CD4-positive, alpha-beta T cell treated with Interleukin-10 for 1 hour (primary cell): ENCODE measurements at places on chromosomes 6 and 20.
A peak's percentile ranks its signal among the peaks of the same experiment; 100 is the strongest.

DNA sequence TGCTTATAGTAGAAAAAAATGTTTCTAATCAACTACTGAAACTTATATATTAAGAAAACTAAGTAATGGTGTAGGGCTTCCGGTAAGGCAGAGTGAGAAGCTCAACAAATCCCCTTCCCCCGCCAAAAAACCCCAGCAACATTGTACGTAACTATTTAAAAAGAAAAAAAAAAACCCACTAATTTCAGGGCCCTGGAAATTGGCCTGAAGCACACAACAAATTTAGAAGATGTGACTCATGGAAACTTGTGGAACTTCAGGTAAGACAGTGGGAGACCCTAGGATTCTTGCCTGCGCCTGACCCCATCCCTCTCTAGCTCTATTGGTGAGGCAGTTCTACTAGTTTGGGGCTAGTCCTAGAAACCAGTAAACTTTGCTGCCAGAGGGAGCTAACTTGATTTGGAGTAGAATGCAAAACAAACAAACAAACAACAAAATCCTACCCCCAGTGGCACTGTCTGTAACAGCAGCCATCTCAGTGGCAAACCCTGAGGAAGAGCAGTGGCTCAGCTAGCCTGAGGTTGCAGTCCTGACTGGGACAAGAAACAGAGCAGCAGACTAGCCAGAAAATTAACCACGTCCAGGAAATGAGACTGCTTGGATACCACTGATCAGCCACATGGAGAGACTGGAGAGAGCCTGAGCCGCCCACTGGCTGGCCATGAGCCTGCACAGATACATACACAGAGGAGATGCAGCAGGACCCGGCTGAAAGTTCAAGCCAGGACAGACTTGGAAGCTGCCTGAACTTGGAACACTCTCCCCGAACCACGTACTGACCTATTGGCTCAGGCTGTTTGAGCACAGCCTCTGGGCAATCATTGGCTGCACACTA, 135.1 kb downstream of the TBXT start:
- DNase-seq = no peak

DNA sequence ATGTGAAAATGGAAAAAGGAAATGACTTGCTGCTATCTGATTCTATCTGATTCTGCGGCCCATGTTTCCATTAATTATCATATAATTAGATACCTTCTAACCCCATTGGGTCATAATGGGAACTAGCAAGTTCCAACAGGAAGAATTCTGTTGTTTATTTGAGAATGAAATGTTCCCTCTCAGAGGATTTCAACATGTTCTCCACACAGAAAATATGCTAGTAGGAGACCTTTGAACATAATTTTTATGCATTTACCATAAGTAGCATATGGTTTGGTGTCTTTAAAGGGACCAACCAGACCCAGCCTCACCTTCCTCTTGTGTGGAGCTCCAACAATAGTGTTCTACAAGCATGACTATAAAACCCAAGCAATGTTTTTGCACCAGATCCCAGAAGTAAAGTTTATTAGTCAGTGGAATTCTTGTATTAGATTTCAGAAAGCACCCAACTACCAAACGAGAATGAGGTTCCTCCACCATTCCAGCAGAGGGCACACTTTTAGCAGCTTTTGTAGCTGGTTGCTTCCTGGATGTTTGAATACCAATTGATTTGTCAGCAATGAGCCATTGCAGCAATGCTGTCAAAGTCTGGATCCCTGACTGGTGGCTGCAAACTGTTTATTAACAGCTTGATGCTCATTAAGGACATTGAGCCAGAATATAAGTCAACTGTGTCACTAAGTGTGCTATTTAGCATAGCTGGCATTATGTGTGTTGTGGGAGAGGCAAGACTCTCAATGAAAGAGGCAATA, 143.6 kb upstream of the GJE1 start:
- peak; percentile 43 for DNase-seq

DNA sequence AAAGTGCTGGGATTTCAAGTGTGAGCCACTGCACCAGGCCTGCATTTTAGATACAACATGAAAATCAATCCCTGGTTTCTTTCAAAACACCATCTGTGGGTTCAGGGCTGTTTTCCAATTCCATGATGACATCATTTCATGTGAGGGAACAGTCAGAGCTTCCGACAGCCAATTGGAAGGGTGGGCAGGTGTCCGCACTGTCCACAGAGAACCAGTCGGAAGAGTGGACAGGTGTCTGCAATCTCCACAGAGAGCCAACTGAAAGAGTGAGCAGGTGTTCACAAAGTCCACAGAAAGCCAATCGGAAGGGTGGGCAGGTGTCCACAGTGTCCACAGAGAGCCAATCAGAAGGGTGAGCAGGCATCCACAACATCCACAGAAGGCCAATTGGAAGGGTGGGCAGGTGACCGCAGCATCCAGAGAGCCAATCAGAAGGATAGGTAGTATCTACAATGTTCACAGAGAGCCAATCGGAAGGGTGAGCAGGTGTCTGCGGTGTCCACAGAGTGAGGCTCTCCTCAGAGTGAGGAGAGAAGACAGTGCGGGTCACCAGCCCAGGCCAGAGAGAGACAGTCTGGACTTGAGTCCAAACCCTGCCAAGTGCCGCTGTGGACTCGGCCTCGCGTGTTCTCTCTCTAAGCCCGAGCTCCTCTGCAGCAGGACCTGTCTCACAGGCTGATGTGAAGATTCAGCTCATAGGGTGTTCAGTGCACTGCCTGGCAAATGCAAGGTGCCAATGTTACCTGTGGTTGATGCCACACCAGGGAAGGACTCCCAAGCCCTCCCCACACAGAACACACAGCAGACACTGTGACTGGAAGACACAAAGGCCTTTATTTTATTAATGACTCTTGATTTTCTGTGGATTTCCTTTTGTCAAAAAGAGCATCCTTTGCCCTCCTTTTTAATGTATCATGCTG, 57.3 kb downstream of the DLL1 start:
- no peak for DNase-seq

DNA sequence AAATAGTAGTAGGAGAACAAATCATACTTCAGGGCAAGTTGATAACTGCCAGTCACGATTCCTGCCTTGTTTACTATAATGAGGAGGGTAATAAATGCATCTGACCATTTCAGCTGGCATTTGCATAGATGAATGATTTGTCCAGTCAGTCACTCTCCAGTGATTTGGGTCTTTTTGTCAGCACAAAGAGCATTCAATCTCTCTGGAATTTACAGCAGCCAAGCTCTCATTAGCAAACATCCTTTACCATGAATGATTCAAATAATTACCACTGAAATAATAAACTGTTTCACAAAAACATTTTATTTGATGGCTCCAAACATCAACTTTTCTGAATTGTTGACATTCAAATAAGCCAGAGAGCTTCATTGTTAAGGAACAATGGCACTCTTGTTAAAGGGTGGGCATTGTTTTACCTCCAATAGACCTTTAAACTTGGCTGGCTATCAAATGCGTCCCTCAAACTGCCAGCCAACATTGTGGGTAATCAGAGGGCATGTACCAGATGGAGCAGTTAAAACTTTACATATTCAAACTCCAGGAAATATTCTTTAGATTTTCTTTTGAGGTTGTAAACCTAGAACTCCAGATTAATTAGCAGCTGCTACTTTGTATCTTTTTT, 30.0 kb upstream of the FBXL4 start:
- no peak for DNase-seq

DNA sequence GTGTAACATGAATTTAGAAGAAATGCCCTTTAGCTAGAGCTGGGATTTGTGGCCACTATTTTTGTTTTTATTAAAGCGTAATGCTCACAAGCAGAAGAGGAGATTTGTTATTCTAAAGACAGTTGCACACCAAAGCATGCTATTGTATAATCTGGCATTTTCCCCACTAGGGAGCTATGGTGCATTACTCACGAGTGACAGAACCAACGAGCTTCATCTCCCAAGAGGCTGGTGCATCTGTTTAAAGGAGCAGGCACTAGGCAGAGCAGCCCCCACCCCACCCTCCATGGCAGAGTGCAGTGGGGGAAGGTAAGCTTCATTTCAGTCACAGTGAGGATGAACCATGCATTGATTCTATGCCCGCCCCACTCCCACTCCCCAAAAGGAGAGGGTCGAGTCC, 287.3 kb upstream of the TSHZ2 start:
- DNase-seq = no peak

- DNase-seq = no peak
Measured at GRCh38 chr20:8331740-8332412, 199.8 kb downstream of the PLCB1 start.

DNA sequence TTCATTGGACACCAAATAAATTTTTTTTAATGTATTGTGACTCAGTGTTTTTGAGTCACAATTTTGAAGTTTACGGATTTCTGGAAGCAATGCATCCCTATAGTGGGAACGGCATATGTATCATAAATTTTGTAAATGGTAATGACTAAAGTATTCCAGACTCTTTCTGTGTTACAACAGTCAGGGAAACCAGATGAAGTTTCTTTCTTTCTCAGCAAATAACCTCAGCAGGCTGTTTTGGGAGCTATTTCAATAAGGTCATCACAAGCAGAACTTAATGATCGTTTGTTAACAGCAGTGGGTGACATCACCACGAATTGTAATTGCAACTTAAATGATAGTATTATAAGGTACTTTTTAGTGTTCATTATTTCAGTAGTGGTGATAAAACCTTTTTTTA, 52.0 kb downstream of the HIVEP1 start:
- DNase-seq = no peak

DNA sequence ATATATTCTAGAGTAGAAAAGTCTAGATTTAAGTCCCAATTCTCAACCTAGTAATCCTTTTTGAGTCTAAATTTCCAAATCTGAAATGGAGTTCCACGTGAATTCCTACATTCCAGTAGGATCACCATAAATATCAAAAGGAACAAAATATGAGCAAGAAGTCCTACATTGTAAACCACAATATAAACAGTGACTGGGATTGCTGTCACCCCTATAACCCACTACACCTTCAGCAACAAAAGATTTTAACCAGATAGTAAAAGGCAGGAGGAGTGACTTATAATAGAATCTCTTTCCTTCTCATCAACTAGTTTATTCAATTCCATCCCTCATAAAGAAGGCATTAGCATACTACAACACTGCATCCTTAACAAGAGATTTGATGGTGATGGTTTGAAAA, 210.6 kb downstream of the KIF16B start:
- DNase-seq = no peak

DNA sequence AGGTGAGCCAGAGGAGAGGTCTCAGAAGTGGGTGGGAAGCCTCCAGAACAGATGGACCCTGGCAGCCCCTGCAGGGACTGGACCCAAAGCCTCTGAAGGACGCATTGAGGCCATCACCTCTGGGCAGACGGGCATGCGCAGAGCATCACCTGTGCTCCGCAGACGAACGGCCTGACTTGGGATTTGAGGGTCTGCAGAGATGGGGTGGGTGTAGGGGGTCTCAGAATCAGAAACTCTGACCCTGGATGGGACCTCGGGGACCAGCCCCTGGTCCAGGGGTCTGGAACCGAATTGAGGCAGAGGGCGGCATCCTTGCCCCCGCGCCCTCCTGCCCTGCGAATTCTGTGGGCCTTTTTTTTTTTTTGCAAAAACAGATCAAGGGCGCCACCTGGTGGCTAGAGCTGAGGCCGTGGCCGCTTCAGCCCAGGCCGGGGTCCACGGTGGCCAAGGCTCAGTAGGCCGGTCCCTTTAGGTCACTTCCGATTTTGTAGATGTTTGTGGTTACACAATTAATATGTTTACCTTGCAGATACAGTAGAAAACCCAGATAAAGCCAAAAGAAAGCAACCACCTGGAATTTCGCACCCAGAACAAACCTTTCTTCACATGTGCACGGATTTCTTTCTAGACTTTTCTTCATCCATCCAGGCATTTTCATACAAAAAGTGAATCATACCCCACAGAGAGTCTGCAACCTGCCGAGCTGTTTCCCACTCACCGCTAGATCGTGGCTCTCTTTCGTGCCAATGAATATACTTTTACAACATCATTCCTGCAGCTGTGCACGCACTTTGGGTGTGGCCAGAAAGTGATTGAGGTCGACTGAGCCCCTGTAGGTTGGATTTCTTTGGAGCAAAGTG, 25.9 kb downstream of the ZBP1 start:
- DNase-seq = peak; percentile 51

- no peak for DNase-seq
Measured at GRCh38 chr20:40444516-40444915, 244.5 kb downstream of the MAFB start.

GRCh38 chr6:117729613-117730012, 54.3 kb downstream of the NUS1 start:
- DNase-seq = no peak

GRCh38 chr6:137339929-137340559, 120.9 kb upstream of the IFNGR1 start:
- no peak for DNase-seq

- DNase-seq = no peak
Measured at GRCh38 chr20:32052090-32052777, at the start of gene HCK. Gene HCK (plus strand): TSS chr20:32052242.

DNA sequence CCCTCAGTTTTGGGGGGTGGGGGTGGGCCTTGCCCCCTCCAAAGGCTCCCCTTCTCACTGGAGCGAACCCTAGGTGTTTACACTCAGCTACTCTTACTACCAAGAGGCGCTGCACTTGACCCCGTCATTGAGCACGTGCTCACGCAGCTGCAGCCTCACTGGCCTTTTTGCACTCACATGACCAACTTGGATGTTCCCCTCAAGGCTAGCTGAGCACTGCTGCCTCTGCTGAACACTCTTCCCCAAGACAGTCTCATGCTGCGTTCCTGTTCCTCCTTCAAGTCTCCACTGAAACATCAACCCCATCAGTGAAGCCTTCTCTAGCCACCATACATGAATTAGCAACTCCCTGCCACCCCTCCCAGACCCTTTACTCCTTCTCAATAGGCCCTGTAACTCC, 4.0 kb downstream of the SOD2 start:
- no peak for DNase-seq

DNA sequence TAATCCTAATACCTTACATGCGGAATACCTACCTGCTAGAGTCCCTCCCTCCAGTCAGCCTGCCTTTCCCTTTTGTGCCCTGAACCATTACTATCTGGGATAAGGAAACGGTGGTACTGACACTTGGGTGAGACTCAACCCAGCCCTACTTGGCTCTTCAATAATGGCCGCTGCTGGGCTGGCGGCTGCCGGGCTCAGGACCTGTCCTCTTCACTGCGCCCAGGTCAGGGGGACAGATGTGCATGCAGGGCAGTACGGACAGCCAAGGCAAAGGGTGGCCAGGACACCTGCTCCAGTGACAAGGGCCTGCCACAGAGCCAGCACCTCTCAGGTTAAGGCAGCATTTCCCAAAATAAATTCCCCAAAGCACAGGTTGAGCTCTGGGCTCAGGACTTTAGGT, 29.9 kb downstream of the UBE2V1 start:
- no peak for DNase-seq

GRCh38 chr6:6654599-6655575, 66.4 kb downstream of the LY86 start:
- DNase-seq = no peak

- DNase-seq = no peak
Measured at GRCh38 chr20:61973515-61974356, 91.9 kb downstream of the TAF4 start.

GRCh38 chr20:11271319-11271718, 597.5 kb upstream of the JAG1 start:
- DNase-seq = no peak

- no peak for DNase-seq
Measured at GRCh38 chr6:165689699-165690098, 26.7 kb upstream of the PDE10A start.

GRCh38 chr6:83511266-83511665, 1.1 kb upstream of the PRSS35 start:
- DNase-seq = no peak

GRCh38 chr6:135633573-135633972, 136.0 kb upstream of the AHI1 start:
- DNase-seq = no peak
